ENCODE measurements at places on chromosomes 7 and 10.

- no peak for DNase-seq
Measured at GRCh38 chr10:99329554-99330346, 594 bp downstream of the CNNM1 start.

DNA sequence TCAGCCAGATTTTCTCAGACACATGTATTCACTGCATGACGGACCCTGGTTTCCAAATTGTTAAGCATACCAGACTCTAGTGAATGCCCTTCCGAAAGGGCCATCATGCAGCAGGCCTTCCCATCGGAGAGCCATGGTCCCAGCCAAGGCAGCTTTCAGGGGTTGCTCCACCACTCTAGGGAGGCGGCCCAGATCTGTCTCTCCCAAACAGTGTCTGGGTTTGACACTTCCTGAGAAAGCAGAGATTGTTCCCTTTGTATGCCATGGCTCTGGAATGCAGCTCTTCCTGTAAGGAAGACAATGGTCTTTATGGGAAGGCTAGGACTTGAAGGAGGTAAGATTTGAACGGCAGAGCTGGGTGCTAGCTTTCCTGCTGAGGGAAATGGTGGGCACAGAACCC, 178.8 kb upstream of the BMPER start:
- DNase-seq: no peak

- no peak for DNase-seq
Measured at GRCh38 chr7:94129443-94130140, 125.4 kb upstream of the BET1 start.

DNA sequence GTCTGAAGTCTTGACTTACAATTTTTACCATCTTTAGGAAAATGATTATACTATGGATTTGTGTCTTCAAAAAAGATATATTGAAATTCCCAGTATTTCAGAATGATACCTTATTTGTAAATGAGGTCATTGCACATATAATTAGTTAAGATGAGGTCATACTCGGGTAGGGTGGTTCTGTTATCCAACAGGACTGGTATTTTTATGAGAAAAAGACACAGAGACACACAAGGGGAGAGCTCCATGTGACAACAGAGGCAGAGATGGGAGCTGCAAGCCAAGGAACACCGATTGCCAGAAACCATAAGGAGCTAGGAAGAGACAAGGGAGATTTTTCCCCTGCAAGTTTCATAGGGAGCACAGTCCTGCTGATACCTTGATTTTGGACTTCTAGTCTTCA, 356.9 kb downstream of the ARL4A start:
- no peak for DNase-seq

DNA sequence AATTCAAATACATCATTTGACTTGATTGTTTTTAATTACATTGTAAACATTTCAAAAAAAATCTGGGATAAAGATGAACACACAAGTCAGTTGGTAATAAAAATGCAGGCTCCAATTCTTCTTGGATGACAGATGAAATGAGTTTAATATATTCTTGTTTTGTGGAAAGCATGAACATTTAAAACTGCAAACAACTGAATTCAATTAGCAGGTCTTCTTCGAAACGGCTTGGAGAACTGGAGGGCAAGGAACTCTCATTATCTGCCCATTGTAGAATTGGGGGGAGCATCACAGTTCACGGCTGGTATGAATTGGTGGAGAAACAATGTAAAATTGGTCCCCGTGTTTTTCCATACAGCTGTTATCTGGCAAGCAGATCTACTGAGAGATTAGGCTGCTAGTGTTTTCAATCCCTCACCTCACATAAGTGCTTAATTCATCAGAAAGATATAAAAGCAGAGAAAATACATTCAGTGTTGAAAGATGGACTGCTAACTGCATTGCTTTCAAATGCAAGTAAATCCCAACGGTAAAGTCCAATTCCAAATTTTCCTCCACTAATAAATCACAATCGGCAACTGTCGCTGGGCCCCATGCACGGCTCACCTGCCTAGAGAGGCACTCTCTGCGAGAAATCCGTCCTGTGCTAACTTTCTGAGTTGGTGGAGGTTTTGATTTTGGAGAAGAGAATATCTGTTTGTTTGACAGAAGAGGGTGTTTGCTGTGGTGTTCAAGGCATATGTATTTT, 199.5 kb downstream of the ZNF438 start:
- DNase-seq: no peak
